ENCODE measurements at places on chromosomes 13 and 19.

GRCh38 chr19:2487090-2487489, 11.2 kb downstream of the GADD45B start:
- DNase-seq: no peak

DNA sequence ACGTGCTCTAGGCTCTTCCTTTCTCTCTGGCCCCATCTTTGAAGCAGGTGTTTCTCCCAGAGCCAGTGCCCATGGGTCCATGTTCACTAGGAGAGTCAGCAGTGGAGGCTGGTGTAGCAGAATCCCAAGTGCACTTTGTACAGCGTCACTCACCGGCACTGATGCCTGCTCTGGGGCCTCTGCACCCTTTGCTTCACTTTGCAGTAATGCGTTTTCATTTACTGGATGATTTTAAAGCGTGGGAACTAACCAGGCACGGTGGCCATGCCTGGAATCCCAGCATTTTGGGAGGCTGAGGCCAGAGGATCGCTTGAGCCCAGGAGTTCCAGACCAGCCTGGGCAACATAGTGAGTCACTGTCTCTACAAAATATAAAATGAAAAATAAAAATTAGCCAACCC, 30.7 kb downstream of the SLC25A42 start:
- no peak for DNase-seq

- no peak for DNase-seq
These were observed 26.4 kb downstream of the ZNF45 start for GRCh38 chr19:43908659-43909058.

DNA sequence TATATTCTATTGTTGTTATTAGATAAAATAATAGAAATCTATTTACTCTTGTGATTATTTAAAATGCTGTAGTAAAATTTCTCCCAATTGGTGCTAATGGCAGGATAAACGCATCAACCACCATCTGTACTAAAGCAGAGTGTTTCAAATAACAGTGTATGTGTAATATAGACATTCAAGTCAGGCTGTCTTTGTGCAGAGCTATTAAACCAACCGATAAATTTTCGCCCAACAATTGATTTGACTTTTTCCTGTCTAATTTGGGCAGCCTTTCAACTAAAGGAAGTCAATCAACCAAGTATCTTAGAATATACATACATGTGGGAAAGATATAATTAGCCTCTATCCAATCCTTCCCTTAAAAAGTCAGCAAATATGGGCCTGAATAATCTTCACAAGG, 5.8 kb downstream of the AMER2 start:
- no peak for DNase-seq

DNA sequence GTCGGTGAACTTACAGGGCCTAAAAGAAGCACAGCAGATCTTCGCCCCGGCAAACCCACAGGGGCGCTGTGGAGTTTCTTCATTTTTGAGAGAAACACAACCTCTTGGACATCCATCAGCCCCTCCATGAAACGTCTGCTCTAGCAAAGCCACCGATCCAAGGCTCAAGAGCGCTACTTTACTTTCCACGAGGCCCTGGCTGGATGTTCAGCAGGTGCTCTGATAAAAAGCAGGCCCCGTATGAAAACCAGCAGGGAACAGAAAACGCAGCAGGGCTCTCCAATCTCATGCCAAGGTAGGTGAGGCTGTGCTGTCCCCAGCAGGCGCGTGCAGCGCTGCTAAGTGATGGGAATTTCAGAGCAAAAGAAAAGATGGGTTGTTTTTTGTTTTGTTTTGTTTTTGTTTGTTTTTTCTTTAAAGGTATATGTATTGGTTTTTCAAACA, 86.7 kb downstream of the IRS2 start:
- DNase-seq: no peak

DNA sequence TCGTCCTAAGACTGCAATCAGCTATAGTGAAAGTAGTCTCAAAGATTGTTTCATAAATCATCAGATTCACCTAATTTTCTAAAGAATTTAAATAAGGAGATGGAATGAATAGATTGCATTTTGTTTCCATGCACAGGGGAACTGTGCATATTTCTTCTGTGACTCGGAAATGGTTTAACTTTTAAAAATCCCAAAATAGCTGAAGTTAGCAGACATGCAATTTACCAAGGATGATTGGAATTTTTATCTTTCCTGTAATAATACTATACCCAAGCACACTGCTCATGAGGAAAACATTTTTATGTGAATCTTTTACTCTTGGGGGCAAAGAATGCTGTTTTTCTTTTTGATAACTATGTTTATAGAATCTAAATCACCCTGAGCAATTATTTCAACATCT, 15.0 kb upstream of the LMO7 start:
- no peak for DNase-seq

GRCh38 chr13:71864094-71864985, 2.7 kb downstream of the DACH1 start:
- peak; percentile 90 for DNase-seq

GRCh38 chr19:10086591-10087192, 575 bp downstream of the SHFL start:
- peak; percentile 26 for DNase-seq

DNA sequence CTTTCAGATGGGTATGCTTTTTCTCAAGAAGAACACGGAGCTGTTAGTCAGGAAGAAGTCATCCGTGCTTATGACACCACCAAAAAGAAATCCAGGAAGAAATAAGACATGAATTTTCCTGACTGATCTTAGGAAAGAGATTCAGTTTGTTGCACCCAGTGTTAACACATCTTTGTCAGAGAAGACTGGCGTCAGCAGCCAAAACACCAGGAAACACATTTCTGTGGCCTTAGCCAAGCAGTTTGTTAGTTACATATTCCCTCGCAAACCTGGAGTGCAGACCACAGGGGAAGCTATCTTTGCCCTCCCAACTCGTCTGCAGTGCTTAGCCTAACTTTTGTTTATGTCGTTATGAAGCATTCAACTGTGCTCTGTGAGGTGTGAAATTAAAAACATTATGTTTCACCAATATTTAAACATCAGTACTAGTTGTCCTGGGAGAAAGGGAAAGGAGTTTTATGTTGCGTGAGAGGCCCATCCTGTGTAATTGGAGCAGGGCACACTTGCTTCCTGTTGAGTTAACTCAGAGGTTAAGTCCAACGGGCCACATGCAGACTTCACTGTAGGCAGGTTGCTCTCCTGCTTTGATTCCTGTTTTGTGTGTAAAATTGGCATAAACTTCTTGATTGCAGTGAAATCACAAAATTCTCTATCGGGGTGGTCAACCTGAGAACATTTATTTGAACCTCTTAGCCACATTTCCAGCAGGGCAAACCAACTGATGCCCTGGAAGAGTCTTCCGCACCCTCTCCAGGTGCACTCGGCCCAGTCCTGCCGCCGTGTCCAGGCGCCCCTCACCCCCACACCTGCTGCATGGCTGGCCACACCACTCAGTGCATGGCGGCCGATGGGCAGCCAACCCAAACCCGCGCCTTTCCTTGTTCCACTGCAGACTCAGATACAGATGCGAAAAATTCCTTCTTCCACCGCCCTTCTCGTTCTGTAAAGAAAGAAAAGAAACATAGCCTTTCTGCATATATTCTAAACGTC, 31.6 kb downstream of the SHISA2 start:
- DNase-seq: no peak

DNA sequence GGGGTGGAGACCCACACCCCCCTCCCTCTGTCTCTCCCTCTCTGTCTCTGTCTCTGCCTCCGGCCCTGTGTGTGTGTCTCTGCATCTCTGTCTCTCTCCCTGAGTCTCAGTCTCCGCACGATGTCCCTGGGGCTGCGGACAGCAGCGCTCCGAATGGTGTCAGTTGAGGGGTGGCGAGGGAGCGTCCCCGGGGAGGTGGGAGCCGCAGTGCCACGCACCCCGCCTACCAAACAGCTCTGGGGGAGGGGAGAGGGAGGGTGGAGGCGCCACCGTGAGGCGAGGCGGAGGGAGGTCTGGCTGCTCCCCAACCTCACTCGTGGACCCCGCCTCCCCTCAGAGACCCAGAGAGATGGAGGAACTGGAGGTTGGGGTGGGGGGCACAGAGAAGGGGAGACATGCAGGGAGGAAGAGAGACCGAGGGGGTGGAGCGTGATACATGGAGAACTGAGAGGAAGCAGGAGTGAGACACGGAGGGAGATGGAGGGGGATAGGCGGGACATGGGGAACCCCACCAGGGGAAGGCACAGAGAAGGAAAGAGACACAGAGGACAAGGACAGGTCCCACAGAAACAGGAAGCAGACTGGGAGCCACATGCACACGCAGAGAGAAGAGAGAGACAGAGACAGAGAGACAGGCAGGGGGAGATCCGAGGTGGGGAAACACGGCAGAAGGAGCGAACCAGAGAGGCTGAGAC, 7.2 kb downstream of the ERFL start:
- DNase-seq: no peak

DNA sequence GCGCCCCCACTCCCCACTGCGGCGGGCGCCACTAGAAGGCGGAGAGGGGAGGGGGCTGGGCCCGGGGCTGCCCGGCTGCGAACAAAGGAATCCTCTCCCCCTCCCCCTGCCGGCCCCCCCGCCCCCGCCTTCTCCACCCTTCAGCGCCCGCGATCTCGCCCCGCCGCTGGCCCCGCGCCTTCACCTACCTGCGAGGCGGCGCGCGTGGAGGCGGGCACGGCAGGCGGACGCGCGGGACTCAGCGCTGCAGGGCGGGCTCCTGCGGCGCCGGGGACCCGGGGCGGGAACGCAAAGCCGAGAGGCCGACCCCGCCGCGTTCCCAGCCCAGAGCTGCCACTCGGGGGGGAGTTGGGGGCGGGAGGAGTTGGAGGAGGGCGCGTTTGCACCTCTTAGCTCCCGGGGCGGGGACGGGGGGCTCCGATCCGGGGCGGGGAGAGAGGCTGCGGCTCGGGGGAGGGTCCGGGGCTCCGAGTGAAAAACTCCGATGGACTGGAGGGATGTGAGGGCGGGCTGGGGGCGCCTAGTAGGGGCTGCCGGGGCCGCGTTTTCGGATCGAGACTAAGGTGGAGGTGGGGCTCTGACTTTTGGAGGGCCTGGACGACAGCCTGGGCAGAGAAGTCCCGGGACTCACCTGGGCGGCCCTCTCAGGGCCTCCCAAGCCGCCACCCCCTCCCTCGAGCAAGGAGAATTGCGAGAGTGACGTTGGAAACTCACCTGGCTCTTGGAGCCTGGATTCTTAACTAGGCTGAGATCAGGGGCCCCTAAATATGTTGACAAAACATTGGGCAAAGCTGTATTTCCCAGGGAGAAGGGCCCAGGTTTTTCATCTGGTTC, at the start of gene FBN3:
FBN3 (minus strand) TSS at position 332 of the 834 bp plus-strand sequence. CDS start 2,112 bp downstream, outside the sequence.
- DNase-seq: no peak
